Endodermal cell (in vitro differentiated cells): ENCODE measurements at places on chromosomes 11 and 22. TPM values are rescaled to one million over a fixed set of nuclear protein-coding genes. Genes with fewer than 3 reads are reported as not detected.

KCNJ5 gene
- 0.88 and 1.1 TPM in 2 replicates for total RNA-seq

OR10D3 gene
- total RNA-seq, result 0.23 and 0.37 TPM in 2 replicates

DNA sequence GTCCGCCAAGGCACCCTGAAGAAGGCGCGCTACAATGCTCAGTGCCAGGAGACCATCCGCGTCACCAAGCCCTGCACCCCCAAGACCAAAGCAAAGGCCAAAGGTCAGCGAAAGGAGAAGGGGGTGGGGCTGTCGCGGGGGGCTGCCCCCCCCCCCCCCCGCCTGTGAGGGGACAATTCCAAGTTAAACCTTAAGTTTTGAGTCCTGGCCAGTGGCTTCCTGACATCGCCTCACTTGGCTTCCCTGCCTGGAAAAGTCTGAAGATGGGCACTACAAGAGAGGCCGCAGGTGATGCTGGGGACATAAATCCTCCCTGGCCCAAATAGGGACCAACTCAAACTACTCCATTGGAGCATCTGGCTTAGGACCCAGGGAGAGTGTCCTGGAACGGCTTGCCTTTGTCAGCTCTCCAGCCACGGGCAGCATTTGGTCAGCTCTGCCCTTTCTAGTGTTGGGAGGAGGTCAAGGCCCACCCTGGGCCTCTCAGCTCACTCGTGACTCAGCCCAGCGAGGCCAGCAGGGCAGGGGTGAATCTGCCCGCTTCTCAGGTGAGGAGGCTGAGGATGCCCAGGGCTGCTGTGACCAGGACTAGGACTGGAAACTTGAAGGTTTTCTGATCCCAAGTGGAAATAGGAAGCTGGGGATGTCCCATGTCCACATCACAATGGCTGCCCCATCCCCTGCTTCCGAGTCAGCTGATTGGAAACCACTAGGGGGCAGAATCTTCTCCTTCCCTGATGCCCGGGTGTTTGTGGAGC is 1.4 kb downstream of the MDK start:
- H3K27me3 ChIP-seq, result peaks cover 35% of the 10 kb centered on the region
- DNase-seq, result peak; percentile 85
- peaks cover 9% of the 10 kb centered on the region for H3K4me1 ChIP-seq
- H3K27ac ChIP-seq, result peak overlapping the region; percentile 90
- peak overlapping the region; percentile 88 for H3K4me3 ChIP-seq

- no peak overlapping the region for H3K4me3 ChIP-seq
- H3K36me3 ChIP-seq, result peaks cover under 1% of the 10 kb centered on the region
- peaks cover 14% of the 10 kb centered on the region for H3K4me1 ChIP-seq
- no peak overlapping the region for H3K27ac ChIP-seq
- no peaks in the 10 kb centered on the region for H3K27me3 ChIP-seq
These were observed 1.6 kb upstream of the CNGA4 start for GRCh38 chr11:6237266-6237665.

DNA sequence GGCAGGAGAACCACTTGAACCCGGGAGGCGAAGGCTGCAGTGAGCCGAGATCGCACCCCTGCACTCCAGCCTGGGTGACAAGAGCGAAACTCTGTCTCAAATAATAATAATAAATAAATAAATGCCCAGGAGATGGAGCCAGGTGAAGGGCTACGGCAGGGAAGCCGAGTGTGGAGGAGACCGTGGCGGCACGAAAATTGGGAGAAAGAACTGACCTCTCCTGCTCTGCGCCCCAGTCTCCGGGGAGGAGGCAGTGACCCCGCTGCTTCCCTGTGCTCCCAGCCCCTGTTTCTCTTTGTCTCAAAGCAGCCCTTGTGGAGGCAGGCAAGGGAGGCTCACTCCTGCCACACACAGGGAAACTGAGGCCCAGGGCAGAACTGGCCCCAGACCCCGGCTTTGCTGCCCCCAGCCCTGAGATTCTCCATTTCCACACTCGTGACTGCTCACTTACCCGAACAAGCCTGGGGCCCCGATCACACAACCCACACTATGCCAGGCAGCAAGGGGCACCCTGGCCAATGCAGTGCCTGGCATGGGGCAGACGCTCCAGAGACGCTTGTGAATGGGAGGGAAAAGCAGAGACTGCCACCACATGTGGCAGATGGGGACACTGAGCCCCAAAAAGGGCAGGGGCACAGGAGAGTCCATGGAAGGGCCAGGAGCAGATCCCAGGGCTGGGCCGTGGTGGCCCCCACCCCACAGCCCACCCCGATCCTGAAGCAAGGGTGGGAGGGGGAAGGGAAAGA is 80.4 kb upstream of the PRR5 start:
- no peak overlapping the region for H3K4me3 ChIP-seq
- H3K4me1 ChIP-seq, result peaks cover 4% of the 10 kb centered on the region
- no peaks in the 10 kb centered on the region for H3K27me3 ChIP-seq
- DNase-seq, result no peak
- no peak overlapping the region for H3K27ac ChIP-seq

GRCh38 chr11:95829580-95830259 is 39.4 kb downstream of the CEP57 start:
- DNase-seq, result no peak
- no peaks in the 10 kb centered on the region for H3K27me3 ChIP-seq
- H3K4me1 ChIP-seq, result no peaks in the 10 kb centered on the region
- H3K27ac ChIP-seq, result no peak overlapping the region

DNA sequence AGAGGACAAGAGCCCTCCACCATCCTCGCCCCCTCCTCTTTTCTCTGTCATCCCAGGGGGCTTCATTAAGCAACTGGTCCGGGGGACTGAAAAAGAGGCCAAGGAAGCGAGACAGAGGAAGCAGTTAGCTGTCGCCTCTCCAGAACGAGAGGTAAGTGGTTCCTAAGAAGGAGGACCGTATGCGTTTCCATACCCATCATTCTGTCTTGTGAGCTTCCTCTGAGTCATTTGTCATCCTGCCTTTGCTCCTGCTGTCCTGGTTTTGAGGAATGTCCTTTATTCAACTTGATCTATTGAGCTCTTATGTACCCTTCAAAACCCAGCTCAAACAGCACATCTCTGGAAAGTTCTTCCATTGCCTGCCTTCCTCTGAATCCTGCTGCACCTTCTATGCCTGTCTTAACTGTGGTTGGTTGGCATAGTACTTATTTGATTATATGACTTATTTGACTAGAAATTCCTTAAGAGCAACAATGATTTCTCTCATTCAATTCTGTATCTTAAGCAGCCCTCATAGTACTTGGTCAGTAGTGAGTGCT is 21.3 kb downstream of the MYO18B start:
- no peak overlapping the region for H3K4me3 ChIP-seq
- DNase-seq, result no peak
- H3K36me3 ChIP-seq, result no peaks in the 10 kb centered on the region
- no peak overlapping the region for H3K27ac ChIP-seq
- no peaks in the 10 kb centered on the region for H3K27me3 ChIP-seq
